ENCODE measurements at places on chromosomes 1 and 21.

GRCh38 chr1:8437347-8437746, 119.4 kb downstream of the SLC45A1 start:
- DNase-seq: no peak

GRCh38 chr1:1776672-1777582, 1.3 kb downstream of the NADK start:
- DNase-seq: no peak

DNA sequence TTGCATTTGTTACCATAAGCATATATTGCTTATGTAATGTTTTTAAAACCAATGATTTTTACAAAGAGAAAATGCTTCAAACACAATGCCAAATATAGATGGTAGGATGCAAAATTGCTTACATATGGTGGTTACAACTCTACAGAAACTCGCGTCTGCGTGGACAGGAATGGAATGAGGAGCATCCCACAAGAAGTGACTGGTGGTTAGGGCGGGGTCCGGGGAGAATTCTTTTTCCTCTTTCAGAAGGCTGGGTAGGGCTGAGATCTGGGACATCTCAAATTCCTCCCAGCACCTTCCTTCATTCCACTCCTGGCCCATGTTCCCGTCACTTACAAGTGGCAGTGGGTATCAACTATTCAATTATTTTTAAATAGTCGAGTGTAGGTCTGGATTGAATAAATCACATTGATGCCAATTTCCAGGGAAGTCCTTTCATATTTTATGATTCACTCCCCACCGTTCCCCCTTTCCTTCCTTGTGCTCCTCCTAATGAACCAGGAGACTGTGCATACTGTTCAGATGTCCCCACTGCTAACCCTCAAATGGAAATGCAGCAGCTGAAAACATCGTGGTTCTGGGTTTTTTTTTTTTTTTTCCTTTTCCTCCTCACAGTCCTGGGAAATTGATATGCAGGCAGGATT, 174.5 kb upstream of the POU3F1 start:
- DNase-seq: no peak

DNA sequence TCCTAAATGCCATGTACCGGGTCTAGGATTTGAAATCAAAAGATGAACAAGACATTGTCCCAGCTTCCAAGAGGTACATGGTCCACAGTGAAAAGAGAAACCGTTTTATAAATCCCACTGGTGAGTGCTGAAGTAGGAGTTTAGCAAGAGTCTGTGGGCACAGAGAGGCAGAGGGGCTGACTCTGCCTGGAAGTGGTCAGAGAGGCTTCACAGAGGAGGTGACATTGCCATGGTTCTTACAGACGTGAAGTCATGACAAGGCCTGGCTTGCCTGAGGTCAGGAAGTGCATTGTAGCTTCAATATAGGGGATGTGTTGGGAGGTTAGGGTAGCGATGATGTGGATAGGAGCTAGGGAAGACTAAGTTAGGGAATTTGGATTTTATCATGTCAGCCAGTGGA, 28.4 kb downstream of the MAPKAPK2 start:
- DNase-seq: no peak

GRCh38 chr1:188027613-188028012, 1198.9 kb downstream of the PLA2G4A start:
- DNase-seq: no peak

Data from stimulated activated CD4-positive, alpha-beta T cell treated with anti-CD3 and anti-CD28 coated beads, TNF-alpha, amount 100 ng/mL, for 48 hours (primary cell).